ENCODE measurements at places on chromosomes 2 and 18.

DNA sequence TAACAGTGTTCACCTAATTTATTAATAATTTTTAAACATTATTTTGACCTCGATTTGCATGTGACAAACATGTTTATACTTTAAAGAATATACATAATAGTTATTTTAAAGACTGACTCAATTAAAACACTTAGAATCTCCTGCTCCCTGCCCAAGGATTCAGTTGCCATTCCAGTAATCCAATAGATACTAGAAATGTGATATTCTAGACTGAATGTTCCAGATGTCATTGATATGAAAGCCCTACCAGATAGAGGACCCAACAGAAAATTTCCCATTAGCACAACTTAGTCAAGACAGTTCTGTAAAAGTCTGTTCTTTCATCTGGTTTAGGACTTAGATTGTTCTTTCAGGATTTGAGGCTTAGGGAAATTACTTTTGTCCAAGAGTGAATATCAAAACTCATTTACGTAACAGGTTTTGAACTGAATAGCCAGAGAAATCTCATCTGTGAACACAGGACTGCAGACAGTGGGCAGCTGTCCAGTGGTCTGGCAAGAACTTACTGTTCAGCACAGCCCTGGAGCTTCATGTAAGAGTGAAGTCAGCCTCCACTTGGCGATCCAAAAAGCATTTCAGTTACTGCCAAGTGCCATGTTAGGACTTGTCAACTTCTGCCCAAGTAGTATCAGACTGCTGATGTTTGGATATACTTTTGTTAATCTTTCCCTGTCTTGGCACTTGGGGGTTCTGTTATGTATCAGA is 77.5 kb downstream of the OSBPL6 start:
- peak; percentile 69 for DNase-seq

- no peak for DNase-seq
These were observed 645.6 kb downstream of the NYAP2 start for GRCh38 chr2:226045080-226045479.

- DNase-seq, result no peak
These were observed 125.1 kb upstream of the EPAS1 start for GRCh38 chr2:46171996-46172546.

- DNase-seq, result no peak
These were observed 63.7 kb upstream of the FAM110C start for GRCh38 chr2:109998-110397.

DNA sequence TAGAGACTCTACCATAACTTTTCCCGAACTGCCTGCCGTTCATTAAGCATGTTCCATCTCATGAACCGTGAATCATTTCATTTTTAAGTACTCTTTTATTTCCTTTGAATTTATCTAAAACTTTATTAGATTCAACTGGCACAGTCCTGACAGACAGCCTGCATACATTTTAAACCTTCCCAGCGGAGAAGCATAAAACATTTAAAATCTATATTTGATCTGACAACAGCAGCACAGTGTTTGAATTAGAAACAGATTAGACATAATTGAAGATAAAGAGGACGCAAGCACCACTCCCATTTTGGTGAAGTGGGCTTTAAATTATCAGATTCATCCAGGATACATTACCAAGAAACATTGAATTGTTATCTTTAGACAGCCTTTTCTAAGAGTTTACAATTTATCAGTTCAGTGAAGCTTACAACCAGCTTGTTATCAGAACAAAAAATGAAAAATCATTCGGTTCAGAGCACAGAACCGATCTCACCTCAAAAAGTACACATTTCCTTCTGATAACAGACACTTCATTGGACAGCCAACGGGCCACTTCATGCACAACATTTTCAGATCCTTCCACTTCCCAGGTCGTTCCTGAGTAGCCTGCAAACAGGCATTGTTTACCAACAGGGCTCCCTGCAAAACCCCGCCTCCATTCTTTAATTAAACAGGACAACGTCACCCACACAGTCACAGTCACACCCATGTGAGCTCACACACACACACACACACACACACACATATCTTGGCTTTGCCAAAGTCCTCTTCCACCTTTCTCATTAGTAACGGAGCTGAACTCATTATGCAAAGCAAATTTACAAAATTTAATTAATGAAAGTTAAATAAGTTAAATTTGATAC is 171.2 kb downstream of the SP3 start:
- DNase-seq, result no peak

GRCh38 chr2:9222239-9222892 is 15.8 kb downstream of the ASAP2 start:
- no peak for DNase-seq

GRCh38 chr2:446963-447530 is 159.2 kb upstream of the ALKAL2 start:
- no peak for DNase-seq

DNA sequence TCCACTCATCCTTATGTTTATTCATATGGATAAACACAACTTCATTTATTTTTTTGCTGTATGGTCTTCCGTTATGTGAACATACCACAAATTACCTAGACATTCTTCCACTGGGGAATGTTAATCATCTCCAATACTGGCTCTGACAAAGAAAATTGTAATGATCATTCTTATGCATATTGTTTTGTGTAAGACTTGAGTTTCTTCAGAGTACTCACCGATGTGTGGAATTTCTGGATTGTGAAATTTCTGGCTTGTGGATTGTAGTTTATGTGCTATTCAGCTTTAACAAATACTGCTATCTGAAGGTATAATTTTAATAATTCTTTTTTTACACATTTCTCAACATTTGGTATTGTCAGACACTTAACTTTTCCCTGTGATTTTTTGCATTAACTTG is 212.2 kb upstream of the THUMPD2 start:
- DNase-seq, result no peak

DNA sequence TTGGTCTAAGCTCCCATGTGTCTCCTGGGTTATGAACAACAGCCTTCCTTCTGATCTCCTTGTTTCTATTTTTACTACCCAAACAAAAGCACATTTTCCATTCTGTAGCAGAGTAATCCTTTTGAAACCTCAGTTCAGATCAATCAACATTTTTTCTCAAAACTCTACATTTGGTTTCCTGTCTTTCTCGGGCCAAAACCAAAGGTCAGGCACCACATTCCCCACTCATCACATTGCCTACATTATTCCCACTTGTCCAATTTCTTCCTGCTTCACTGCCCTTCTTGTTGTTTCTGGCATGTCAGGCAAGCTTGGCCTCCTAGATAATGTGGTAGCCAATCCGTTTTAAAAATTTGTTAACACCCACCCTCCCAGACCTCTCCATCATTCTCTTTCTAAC is 196.8 kb downstream of the PPP1R1C start:
- no peak for DNase-seq

- DNase-seq, result no peak
These were observed 21.4 kb upstream of the CNOT11 start for GRCh38 chr2:101231240-101231639.

GRCh38 chr2:46273225-46273863 is 23.9 kb upstream of the EPAS1 start:
- DNase-seq, result no peak

DNA sequence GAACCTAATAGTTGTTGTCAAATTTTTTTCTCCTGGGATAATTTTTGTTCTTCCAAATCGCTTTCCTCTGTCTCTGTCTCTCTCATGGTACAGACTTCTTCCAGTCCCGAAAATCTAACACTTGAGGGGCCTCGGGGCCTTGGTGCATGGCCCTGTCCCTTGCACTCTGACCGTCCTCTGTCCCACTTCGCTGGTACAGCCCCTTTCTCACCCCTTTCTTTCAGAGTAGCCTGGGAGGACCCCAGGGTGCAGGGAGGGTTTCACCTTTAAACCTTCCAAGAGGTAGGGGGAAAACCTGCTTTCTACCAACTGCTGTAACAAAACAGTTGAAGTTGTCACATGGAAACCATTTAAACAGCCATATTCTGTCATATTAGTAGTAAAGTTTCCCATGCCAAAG is 22.2 kb upstream of the FAHD2A start:
- DNase-seq, result no peak

GRCh38 chr2:128493880-128494279 is 175.2 kb upstream of the HS6ST1 start:
- DNase-seq, result no peak

DNA sequence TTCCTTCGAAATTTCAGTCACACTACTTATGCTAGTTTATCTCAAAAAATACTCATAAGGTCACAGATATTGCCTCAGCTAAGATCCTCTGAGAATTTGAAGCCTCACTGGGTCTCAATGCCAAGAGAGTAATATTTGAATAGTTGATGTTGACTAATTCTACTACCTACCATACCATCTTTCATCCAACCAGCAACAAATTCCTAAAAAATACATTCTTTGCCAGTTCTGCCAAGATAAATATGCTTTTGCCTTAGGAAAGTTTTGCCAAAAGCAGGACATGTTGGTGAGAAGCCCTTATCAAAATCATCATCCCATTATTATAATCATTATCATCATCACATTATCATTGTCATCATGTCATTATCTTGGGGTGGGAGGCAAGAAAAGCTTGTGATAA is 544.6 kb upstream of the ZEB2 start:
- no peak for DNase-seq

DNA sequence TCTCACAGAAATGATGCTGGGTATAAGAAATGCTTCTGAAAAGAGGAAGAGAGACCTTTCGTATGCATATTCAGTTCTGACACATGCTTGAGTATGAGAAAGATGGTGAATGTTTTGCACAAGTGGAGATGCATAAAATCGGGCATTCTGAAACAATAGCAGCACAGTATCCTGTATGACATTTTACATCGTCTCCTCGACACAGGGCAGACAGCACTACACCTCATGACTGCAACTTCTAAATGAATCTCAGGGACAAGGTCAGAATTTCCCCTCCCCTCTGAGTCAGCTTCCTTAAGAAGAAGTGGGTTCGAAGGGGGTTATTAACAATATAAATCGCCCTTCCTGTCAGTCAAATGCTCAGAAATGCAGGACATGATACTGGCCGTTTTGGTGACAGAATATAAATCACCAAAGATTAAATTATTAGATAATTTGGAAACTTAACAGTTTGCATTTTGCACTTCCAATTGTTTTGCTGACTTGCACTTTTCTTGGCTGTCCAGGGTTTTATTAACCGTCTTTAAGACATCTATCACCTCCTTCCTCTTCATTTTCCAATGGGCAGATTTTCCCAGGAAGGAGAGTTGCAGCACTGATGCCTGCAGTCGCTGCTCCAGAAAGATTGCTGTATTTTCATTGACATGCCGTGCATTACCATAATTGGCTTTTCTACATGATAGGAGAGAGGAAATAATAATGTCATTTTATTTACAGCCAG is 57.2 kb downstream of the TSHZ1 start:
- DNase-seq, result no peak

GRCh38 chr2:140836826-140837225 is 1294.0 kb downstream of the LRP1B start:
- DNase-seq, result no peak

DNA sequence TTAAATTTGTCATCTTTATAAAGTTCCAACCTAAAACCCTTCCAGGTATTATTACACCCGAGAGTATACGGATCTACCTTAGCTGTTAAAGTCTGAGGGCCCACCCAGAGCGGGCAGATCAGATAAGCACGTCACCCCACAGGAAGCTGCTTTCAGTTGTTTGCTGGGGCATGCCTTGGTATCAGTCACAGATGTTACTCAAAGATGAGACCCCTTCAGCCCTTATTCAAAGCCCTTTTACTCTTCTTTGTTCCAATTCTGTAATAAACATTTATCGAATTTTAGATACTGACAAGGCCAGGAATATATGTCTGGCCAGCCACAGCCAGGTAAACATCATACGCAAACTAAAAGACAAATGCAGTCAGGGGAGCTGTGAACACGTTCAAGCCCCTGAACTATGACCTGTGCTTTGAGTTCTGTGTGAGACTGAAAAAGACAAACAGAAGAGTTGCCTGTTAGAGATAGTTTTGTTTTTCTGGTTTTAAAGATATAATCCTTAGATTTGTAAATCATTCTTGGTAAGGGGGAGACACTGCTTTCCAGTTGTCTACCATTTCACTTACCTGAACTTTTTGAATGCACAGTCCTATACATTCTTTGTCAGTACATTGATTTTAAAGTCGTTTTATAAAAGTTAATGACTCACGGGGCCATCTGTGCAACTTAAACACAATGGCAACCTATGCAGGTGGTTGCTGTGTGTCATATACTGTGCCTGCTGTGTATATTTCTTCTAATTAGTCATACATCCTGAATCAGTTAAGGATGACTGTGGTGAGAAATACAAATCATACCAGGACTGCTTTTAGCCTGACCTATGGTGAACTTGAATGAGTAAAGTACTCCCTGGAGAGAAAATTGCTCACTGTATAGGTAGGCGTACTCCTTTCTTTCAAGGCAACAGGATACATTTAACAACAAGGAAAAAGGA is 100.5 kb upstream of the ITPRID2 start:
- DNase-seq, result no peak

- DNase-seq, result no peak
These were observed 38.7 kb downstream of the SDC1 start for GRCh38 chr2:20186078-20186854.

DNA sequence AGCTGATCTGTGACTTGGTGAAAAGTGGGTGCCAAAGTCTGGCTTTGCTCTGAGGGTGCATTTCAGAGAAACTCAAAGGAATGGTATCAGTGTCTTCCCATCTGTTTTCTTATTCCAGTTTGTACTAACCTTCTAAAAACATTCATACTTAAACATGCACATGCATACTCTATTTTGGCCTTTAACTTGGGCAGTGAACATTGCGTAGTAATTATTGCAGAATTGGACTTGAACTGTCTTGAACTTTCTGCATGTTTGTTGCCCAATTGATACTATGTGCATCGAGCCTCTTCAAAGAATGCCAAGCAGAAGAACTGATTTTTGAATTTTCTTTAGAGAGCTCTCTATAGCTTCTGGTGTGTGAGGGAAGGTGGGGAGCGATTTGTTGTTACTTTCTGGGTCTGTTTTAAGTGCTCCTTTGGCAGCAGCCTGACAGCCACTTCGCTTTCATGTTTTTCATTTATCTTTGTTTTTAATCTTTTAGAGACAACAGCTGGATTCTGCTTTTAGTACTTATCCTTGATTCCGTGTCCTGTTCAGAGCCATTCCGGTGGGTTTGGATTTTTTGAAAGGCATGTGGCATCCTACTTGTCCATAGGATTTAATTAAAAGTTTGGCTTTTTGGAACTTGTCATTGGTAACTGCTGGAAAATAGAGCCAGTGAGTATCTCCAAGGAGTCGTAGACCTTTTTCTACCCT is 159.2 kb downstream of the RAPGEF4 start:
- DNase-seq, result no peak

GRCh38 chr2:224426656-224427055 is 24.7 kb upstream of the FAM124B start:
- no peak for DNase-seq

Data from left hindlimb (tissue), 1 donor.